MG63 (cell line): ENCODE measurements at places on chromosomes 5 and 9. TPM values are rescaled to one million over a fixed set of nuclear protein-coding genes. Genes with fewer than 3 reads are reported as not detected.

ANXA1 gene
- 531 and 667 TPM in 2 replicates for total RNA-seq

DNA sequence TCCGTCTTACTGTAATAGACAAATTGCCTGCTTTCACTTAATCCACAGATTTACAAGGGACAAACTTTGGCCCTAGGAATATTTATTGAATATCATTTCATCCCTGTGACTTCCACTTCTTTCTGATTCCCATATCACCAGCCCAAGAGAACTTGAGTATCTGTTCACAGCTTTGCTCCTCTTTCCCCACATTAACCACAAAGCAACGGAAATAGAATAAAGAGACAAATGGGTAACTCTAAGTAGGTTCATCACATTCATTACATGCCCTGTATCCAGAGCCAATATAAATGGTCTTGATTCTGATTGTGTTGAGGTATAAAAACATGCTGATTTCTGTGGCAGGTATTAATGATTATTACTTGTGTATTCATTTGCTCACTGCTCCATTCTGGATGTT is 41.9 kb downstream of the TMEM252 start:
- no peak for DNase-seq

GRCh38 chr9:110255463-110256379 is 586 bp downstream of the TXN start:
- DNase-seq, result peak; percentile 79

GRCh38 chr5:107135391-107135790 is 535.3 kb downstream of the EFNA5 start:
- peak; percentile 32 for DNase-seq

GRCh38 chr5:171707442-171707792 is 78.2 kb upstream of the SMIM23 start:
- DNase-seq, result no peak
